Esophagus muscularis mucosa (tissue), 4 donors: ENCODE measurements at places on chromosomes 7 and 10. TPM values are rescaled to one million over a fixed set of nuclear protein-coding genes. Genes with fewer than 3 reads are reported as not detected.

- no peak for DNase-seq
Observed at GRCh38 chr7:19107356-19108146, 9.9 kb downstream of the TWIST1 start.

GRCh38 chr10:133309720-133310398 lies 1.1 kb downstream of the ZNF511 start:
- DNase-seq: no peak

GRCh38 chr7:131124001-131124629 lies 203.6 kb upstream of the MKLN1 start:
- DNase-seq: no peak

- no peak for DNase-seq
Observed at GRCh38 chr10:62817766-62818425, 1.7 kb upstream of the EGR2 start.

GRCh38 chr10:27285093-27285492 lies 44.5 kb upstream of the ACBD5 start:
- no peak for DNase-seq

- DNase-seq: no peak
Observed at GRCh38 chr10:110101464-110102144, 93.8 kb downstream of the ADD3 start.

- DNase-seq: no peak
Observed at GRCh38 chr10:511849-512191, 177.6 kb downstream of the DIP2C start.

Gene LRRC17
- 3.5 TPM for total RNA-seq

Gene ENO4
- total RNA-seq: 1.1 TPM

Gene WAC
- total RNA-seq: 157 TPM
